ENCODE measurements at places on chromosomes 1 and 21. TPM values are rescaled to one million over a fixed set of nuclear protein-coding genes. Genes with fewer than 3 reads are reported as not detected.

Gene KDM1A
- total RNA-seq = 105 TPM

Gene FMOD
- 0.05 TPM for total RNA-seq

Gene PRKAA2
- total RNA-seq = 1.9 TPM

Gene KCNQ4
- not detected for total RNA-seq

Gene DNM3
- total RNA-seq = 2.0 TPM

Gene VHLL
- total RNA-seq = not detected

All from airway epithelial cell (primary cell).